ENCODE measurements at places on chromosomes 16 and 17.

DNA sequence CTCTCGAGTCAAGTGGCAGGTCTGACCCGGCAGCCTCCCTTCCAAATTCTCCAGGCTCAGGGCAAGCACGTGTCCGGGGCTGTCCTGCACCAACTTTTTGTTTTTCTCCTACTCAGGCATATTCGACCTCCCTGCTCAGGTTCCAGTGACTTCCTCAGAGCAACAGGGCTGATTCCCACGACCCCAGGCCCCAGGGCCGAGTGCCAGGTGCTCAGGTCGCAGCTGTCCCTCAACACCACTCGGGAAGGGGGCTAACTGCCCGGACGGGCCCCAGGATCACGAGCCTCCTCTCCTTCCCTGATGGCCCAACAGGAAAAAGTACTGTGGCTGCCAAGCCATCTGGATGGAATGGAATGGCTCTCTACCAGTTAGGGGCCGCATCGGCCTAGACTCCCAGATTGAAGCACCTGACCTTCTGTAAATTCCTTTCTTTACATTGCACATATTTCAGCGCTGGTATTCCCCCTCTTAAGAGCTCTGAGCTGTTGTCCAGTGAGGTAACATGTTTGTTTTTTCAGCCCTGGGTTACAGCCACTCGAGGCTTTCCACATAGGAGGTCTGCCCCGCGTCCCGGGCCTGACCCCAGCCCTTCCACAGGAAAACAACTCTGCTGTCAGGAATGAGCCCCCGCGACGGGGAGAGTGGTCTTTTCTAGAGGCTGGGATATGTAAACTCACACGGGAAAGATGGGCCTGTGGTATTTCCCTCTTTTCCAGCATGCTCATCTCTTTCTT lies 25.0 kb downstream of the NXN start:
- DNase-seq = no peak

DNA sequence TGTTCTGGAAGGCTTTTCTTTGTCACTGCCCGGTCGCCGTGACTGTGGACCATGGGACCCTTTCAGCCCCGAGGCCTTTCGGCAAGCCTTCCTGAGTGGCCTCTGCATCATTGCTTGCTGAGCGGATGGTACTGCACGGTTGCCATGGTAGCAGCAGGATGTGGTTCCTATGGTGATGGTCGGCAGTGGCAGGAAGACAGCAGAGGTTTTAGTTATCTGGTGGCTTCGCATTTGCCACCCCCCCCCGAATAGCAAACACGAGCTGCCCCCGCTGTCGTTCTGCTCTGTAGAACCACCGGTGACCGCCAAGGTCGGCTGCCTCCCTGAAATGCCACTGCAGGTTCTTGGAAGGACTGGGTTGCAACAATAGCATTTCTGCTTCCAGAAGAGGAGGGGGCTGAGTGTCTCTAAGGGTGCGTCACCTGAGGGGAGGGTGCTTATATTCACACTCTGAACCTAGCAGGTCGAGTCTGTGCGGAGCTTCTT lies 76.6 kb downstream of the CMIP start:
- peak; percentile 89 for DNase-seq

GRCh38 chr17:17605729-17606088 lies 14.2 kb upstream of the PEMT start:
- no peak for DNase-seq

DNA sequence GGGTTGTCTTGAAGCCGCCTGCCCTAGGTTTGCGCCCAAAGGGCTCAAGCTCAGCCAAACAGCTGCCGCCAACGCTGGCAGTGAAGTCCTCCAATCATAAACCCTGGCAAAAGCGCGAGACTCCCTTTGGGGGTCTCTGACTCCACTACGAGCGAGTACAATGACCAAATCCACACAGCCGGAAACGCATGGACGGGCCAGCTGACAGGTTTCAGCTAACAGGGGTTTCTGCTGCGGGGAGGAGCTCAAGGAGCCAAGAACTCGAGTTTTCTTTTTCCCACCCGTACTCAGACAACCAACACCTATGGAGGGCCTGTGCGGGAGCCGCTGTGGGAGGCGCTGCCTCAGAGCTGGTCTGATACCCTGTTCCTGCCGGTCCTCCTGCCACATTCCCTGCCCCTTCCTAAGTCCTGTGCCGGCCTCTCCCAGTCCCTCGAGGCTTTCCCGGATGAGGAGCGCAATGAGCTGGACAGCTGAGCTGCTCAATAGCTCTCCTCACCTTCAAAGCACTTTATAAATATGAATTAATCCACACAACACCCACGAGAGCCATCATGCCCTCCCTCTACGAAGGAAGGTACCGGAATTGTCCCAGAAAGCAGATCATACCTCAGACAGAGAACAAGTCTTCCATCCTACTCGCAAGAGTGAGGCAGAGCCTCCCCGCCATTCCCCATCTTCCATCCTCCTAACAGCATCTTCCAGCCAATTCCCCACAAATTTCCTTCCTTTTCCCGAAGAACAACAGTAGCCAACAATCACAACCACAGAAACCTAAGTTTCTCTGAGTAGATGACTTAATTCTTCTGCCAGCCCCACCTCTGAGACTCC lies 6.1 kb downstream of the ABR start:
- no peak for DNase-seq

- DNase-seq = peak; percentile 80
These were observed at the start of gene DHRS11 for GRCh38 chr17:36591434-36592315. Gene DHRS11, plus strand, starts transcription at chr17:36591879. Its CDS starts 131 bp downstream, at chr17:36592010.

- DNase-seq = no peak
These were observed 421.9 kb downstream of the PMP22 start for GRCh38 chr17:14843086-14843795.

GRCh38 chr16:53740476-53740875 lies 36.5 kb downstream of the FTO start:
- DNase-seq = no peak

DNA sequence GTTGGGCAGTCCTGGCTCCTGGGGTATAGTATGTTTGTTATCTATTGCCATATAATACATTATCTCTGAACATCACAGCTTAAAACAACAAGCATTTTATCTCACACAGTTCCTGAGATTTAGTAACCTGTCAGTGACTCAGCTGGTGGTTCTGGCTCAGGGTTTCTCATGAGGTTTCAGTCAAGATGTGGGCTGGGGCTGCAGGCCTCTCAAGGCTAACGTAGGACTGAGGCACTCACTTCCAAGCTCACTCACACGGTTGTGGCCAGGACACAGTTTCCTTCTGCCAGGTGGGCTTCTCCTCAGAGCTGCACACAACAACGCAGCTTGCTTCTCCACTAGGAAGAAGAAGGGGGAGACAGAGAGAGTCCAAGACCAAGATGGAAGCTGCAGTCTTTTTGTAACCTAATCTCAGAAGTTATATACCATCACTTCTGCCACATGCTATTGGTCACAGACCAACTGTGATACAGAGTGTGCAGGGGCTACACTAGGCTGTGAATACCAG lies 10.3 kb upstream of the MED13 start:
- DNase-seq = no peak

DNA sequence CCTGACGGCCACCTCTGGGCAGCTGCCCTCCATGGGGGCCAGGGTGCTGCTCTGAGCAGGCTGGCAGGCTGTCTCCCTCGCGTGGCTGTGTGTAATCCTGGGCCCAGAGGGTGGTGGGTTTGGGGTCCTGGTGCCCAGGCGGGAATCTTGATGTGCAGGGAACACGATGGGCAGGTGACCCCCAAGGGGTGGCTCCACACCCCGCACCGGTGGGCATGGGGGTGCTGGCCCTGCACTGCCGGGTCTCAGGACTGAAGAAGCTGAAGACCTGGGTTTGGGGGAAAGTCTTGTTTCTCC lies 8.6 kb downstream of the CHMP6 start:
- DNase-seq = no peak

Data from CD4-positive, alpha-beta T cell treated with Interleukin-12 subunit alpha and Interleukin-12 subunit beta, for 1 hour (primary cell).